ENCODE measurements at places on chromosomes 12 and 14.
A peak's percentile ranks its signal among the peaks of the same experiment; 100 is the strongest.

DNA sequence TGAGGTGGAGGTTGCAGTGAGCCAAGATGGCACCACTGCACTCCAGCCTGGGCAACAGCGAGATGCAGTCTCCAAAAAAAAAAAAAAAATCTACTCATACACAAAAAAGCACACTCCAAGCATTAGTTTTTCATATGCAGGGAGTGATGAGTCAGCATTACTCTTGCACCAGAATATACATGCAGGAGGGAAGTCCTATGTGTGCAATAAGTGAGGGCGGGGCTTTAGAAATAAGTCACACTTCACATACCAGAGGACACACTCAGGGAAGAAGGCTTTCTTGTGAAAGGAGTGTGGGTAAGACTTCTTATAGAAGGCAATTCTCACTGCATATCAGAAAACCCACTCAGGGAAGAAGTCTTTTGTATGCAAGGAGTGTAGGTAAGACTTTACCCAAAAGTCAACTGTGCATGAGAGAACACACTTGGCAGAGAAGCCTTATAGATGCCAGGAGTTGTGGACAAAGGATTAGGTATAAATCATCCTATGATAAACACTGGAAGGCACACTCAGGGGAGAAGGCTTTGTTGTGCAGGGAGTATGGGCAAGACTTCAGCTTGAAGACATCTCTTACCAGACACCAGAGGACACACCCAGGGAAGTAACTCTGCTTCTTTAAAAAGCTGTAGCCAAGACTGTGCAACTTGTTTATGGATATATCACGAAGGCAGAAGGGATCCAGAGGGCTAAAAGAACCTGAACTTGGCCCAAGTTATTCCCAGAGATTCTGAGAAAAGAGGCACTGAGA is 50.5 kb downstream of the ATF7 start:
- H3K27me3 ChIP-seq: no peaks in the 10 kb centered on the region
- no peak overlapping the region for H3K4me3 ChIP-seq
- peaks cover 38% of the 10 kb centered on the region for H3K4me1 ChIP-seq
- peak overlapping the region; percentile 3 for H3K27ac ChIP-seq
- no peak for DNase-seq

GRCh38 chr12:49079793-49080192 is 10.0 kb upstream of the RHEBL1 start:
- H3K27me3 ChIP-seq: no peaks in the 10 kb centered on the region
- H3K4me3 ChIP-seq: no peak overlapping the region
- DNase-seq: no peak
- no peak overlapping the region for H3K27ac ChIP-seq
- H3K4me1 ChIP-seq: no peaks in the 10 kb centered on the region

DNA sequence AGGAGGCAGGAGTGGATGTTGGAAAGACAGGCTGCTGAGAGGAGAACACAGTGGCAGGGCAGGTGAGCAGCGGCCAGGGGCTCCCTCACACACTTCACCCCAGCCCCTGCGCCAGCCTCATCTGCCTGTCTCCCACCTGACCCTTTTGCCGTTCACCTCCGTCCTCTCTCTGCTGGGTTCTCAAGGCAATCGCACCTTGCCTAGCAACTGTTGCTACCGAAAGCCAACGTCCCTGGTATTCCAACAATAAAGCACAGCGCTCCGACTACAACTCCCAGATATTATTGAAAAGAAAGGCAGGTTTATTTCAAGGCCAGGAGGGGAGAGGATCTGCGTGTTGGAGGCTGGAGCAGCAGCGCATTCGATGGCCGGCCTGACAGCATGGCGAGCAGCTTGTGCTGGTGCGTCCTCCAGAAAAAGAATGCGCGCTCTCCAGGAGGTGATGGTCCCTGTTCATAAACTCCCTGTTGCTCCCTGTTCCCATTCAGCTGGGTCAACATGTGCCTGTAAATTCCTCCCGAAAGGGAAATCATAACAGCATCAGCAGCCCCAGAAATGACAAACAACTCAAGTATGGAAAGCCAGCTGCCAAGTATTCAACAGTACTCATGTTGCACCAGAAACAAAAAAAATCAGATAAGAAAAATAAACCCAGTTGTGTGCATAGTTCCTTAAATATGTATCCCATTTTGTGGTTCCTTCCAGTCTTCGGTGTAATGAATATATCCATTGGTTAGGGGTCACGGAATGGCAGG is 153.0 kb upstream of the DIO3 start:
- H3K4me1 ChIP-seq: peaks cover 3% of the 10 kb centered on the region
- H3K4me3 ChIP-seq: no peak overlapping the region
- no peak for DNase-seq
- no peak overlapping the region for H3K27ac ChIP-seq
- peaks cover 49% of the 10 kb centered on the region for H3K27me3 ChIP-seq
- no peaks in the 10 kb centered on the region for H3K36me3 ChIP-seq

DNA sequence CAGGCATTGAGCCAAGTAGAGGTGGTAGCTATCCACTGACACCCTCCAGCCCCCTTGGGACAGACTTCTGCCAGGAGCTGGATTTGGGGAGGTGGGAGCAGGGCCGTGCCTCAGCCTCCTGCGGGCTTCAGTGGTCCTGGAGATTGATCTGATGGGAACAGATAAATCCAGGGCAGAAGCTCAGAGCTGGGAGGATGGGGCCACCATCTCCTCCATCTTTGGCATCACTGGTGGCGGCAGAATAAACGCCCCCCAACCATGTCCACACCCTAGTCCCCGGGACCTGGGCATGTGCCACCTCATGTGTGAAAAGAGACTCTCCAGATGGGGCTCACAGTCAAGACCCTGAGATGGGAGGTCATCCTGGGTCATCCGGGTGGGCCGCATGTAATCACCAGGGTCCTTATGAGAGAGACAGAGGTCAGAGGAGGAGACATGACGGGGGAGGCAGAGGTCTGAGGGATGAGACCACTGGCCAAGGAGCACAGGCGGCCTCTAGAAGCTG is 209.6 kb upstream of the RTL1 start:
- H3K4me3 ChIP-seq: no peak overlapping the region
- DNase-seq: no peak
- H3K36me3 ChIP-seq: no peaks in the 10 kb centered on the region
- no peak overlapping the region for H3K27ac ChIP-seq

GRCh38 chr12:30088259-30088995 is 304.7 kb upstream of the TMTC1 start:
- no peak for DNase-seq
- H3K4me3 ChIP-seq: no peak overlapping the region
- H3K27me3 ChIP-seq: no peaks in the 10 kb centered on the region
- H3K4me1 ChIP-seq: no peaks in the 10 kb centered on the region
- H3K27ac ChIP-seq: no peak overlapping the region

GRCh38 chr12:13794706-13795105 is 186.7 kb downstream of the GRIN2B start:
- peaks cover 3% of the 10 kb centered on the region for H3K27me3 ChIP-seq
- no peaks in the 10 kb centered on the region for H3K36me3 ChIP-seq
- no peaks in the 10 kb centered on the region for H3K4me1 ChIP-seq
- H3K4me3 ChIP-seq: no peak overlapping the region
- no peak overlapping the region for H3K27ac ChIP-seq
- DNase-seq: no peak

DNA sequence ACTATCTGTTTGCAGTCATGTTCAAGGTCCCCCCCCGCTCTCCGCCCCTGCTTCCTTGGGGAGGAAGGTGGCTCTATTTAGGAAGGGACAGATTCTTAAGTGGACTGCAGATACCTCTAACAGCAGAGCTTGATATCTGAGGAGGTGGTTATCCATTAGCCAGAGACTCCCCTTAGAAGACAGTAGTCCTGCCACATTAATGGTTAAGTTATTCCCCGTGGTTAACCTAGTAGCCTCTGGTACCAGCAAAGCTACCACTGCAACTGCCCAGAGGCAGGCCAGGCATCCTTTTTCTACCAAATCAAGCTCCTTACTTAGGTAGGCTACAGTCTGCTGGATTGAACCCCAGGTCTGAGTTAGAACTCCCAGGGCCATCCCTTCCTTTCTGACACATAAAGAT is 162.1 kb upstream of the AVPR1A start:
- H3K4me3 ChIP-seq: no peak overlapping the region
- no peaks in the 10 kb centered on the region for H3K4me1 ChIP-seq
- H3K27me3 ChIP-seq: no peaks in the 10 kb centered on the region
- no peak overlapping the region for H3K27ac ChIP-seq
- DNase-seq: no peak
- no peaks in the 10 kb centered on the region for H3K36me3 ChIP-seq

GRCh38 chr12:97259098-97259497 is 203.5 kb upstream of the RMST start:
- no peaks in the 10 kb centered on the region for H3K36me3 ChIP-seq
- no peak overlapping the region for H3K27ac ChIP-seq
- DNase-seq: no peak
- no peaks in the 10 kb centered on the region for H3K4me1 ChIP-seq

GRCh38 chr14:105629886-105630215 is 103.5 kb downstream of the TMEM121 start:
- DNase-seq: no peak
- H3K27me3 ChIP-seq: peaks cover 7% of the 10 kb centered on the region
- H3K4me3 ChIP-seq: no peak overlapping the region

- no peak overlapping the region for H3K27ac ChIP-seq
- H3K36me3 ChIP-seq: peaks cover 50% of the 10 kb centered on the region
- no peaks in the 10 kb centered on the region for H3K27me3 ChIP-seq
- H3K4me3 ChIP-seq: no peak overlapping the region
Observed at GRCh38 chr14:104792101-104792884, 3.3 kb downstream of the AKT1 start.

DNA sequence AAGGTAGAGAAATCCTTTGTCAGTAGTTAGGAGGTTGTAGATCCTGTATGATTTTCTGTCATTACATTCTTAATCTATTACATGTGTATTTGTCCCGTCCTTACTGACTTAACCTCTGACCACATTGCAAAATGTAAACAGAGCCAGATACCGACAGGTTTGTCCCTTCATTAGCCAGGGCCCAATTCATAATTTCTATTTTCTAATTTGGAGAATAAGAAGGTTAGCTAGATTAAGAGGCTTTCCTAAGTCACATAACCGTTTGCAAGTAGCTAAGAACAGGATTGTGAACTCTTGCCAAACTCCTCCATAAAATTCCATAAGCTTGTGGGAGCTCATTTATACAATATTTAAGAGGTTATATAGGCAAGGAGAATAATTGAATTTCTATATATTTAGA is 352.6 kb downstream of the RAD51B start:
- H3K4me1 ChIP-seq: no peaks in the 10 kb centered on the region
- no peak overlapping the region for H3K27ac ChIP-seq
- H3K4me3 ChIP-seq: no peak overlapping the region
- no peaks in the 10 kb centered on the region for H3K27me3 ChIP-seq

DNA sequence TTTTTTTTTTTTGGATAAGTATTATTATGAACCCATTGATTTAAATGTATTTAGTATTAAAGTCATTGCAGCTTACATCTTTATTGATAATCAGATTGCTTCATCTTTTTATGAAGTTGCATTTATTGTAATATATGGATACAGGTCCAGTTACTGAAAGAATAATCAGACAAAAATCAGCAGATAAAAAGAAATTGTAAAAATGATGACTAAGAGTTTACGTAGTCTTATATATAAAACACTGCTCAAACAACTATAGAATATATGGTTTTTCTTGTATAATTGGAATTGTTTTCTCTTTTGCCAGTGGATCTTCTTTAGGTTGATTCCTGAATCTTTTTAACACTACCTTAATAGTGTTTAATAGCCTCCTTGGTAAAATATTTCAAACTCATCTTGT is 378.3 kb downstream of the DUSP6 start:
- no peaks in the 10 kb centered on the region for H3K36me3 ChIP-seq
- H3K27me3 ChIP-seq: peaks cover 1% of the 10 kb centered on the region
- no peak overlapping the region for H3K27ac ChIP-seq
- no peak for DNase-seq
- no peaks in the 10 kb centered on the region for H3K4me1 ChIP-seq

DNA sequence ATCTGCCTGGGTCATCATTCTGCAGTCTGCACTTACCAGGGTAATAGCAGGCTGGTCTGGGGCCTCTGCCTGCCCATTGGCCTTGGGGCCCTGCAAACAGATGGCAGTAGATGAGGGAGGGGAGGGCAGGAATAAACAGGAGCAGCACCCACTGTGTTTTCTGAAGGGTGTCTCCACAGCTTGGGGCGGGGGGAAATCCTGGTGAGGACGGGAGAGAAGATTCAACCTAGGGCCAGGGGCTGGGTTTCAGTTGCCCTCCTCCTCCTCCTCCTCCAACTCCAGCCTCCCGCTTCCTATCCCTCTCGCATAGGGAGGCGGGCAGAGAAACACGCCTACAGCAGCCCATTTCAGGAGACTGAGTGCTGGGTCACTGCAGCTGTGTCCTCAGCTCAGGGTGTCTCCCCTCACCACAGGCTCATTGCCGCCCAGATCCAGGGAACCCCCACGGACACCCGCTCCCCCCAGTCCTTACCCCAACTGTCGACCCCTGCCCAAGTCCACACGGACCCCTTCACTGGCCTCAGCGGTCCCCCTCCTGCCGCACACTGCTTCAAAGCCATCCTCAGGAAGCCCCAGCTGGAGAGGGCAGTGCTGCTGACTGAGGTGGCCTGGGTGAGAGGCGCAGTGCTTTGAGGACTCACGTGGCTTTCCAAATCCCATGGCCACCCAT is 9.1 kb upstream of the KRT80 start:
- H3K36me3 ChIP-seq: no peaks in the 10 kb centered on the region
- H3K4me1 ChIP-seq: peaks cover 6% of the 10 kb centered on the region
- H3K27me3 ChIP-seq: peaks cover 28% of the 10 kb centered on the region

DNA sequence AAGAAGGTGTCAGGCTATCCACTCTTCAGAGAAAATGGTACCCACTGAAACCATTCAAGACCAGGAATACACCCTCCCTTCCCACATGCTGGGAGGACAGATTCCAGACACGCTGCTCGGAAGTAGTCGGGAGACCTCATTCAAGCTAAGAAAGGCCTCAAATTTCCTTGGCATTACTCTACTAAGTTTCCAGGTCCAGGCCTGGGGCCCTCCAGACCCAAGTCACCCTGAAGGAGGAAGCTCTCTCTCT is 27.1 kb upstream of the RPLP0 start:
- H3K4me3 ChIP-seq: no peak overlapping the region
- no peak for DNase-seq
- H3K4me1 ChIP-seq: peaks cover 78% of the 10 kb centered on the region
- H3K27ac ChIP-seq: peak overlapping the region; percentile 96

- H3K4me3 ChIP-seq: no peak overlapping the region
- peaks cover 51% of the 10 kb centered on the region for H3K27me3 ChIP-seq
- H3K36me3 ChIP-seq: no peaks in the 10 kb centered on the region
- no peaks in the 10 kb centered on the region for H3K4me1 ChIP-seq
- DNase-seq: no peak
- no peak overlapping the region for H3K27ac ChIP-seq
Observed at GRCh38 chr14:36333119-36333518, 12.7 kb upstream of the MBIP start.

GRCh38 chr14:36408388-36408787 is 88.0 kb upstream of the MBIP start:
- H3K4me1 ChIP-seq: no peaks in the 10 kb centered on the region
- no peak overlapping the region for H3K27ac ChIP-seq
- peaks cover 15% of the 10 kb centered on the region for H3K27me3 ChIP-seq
- no peak for DNase-seq
- no peak overlapping the region for H3K4me3 ChIP-seq
- no peaks in the 10 kb centered on the region for H3K36me3 ChIP-seq

- no peaks in the 10 kb centered on the region for H3K4me1 ChIP-seq
- no peaks in the 10 kb centered on the region for H3K27me3 ChIP-seq
- DNase-seq: no peak
Observed at GRCh38 chr12:57204454-57204853, 12.1 kb upstream of the NXPH4 start.

- no peak overlapping the region for H3K27ac ChIP-seq
- H3K36me3 ChIP-seq: no peaks in the 10 kb centered on the region
- DNase-seq: no peak
- no peaks in the 10 kb centered on the region for H3K27me3 ChIP-seq
- no peak overlapping the region for H3K4me3 ChIP-seq
Observed at GRCh38 chr12:116313194-116313927, 35.9 kb upstream of the MED13L start.

Data from activated T-cell treated with anti-CD3 and anti-CD28 coated beads, Interleukin-2, amount 50 U/mL, for 24 hours (primary cell).